ENCODE measurements at places on chromosomes 6 and 20.

DNA sequence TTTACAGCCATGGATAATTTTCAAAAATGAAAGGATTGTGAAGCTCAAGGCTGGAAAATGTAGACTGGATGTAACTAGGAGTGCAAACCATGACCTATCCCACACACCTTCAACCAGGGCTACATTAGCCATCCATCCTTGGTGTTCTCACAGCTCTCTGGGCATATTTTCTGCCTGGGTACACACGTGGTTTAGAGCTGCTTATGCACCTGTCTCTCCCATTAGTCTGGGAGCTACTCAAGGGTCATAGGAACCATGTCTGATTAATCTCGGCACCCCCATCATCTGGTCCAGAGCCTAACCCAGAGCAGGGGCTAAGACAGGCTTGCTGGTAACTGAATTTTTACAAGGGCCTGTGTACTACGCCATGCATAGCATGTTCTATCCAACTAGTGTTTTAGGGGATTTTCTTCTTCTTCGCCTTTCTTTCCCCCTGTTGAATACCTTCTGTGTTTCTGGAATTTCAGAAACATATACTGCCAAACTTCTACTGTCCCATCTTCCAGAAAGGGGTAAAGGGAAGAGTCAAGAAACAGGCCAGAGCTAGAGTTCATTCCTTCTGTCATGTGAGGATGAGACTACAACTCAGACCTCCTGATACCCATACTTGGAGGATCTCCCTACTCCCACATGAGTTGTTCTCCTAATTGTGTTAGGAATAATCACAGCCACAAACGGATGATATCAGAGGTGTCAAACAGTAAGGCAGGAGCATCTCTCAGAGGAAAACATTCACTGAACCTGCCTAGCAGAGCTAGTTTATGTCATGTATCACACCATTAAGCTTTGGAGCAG, 25.4 kb upstream of the FAM83C start:
- DNase-seq, result no peak

GRCh38 chr6:46651816-46652215, 802 bp downstream of the CYP39A1 start:
- DNase-seq, result no peak

GRCh38 chr6:151437401-151437800, 14.5 kb downstream of the RMND1 start:
- DNase-seq, result no peak

DNA sequence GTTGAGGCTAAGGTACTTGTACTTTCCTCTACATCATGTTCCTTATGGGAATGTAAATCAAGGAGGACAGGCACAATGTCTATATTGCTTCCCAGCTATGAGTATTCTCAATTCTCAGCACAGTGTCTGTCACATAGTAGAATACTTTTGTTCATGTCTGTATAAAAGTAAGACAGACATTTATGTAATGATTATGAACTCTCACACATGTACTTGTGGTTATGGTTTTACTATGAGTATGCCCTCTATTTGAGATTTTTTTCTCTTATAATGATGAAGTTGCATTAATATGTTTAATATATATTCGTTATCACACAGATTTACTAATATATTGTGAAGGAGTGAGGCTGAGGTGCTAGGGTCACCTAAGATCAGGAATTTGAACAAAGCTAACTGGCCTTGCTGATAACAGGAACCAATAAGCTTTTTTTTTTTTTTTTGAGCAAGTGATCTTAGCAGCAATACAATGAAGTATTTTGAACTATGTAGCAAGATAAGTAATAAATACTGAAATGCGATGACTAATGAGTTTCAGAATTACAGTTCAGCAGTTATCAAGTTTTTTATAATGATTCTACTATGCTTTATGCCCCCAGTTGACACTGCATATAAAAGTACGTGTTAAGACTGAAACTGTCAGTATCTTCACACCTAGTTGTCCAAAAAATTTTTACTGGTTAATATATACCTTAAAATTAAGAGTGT, 623.1 kb downstream of the HTR1B start:
- DNase-seq, result no peak

DNA sequence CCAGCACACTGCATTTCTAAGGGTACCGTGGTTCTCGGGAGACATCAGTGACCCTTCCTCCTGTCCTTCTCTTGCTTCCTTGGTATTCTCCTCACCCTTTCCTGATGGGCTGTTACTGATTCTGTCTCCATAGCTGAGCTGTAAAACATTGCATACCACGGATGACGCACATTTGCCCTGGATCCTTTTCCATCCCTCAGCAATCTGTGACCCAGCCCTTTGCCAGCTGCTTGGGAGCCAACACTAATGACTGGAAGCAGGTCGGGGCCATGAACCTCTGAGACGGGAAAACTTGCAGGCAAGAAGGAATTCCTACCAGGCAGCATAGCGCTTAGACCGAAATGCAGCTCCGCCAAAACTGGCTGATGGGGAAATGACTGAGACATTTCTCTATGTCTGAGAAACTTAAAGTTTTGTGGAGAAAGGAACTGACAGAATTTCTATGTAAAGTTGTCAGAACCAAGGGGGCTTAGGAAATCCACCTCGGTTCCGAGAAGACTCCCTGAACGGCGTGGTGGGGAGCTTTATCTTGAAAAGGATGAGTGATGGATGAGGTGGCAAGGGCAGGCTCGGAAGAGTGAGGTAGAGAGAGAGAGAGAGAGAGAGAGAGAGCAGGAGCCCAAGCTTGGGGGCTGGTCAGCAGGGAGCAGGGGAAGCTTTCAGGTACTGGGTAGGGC, 19.2 kb downstream of the TUBB2B start:
- no peak for DNase-seq

- DNase-seq, result no peak
Measured at GRCh38 chr20:17725094-17725835, 25.5 kb downstream of the BANF2 start.

GRCh38 chr6:157558487-157559200, 177.7 kb downstream of the ZDHHC14 start:
- no peak for DNase-seq

- DNase-seq, result no peak
Measured at GRCh38 chr20:31473331-31474096, 1.4 kb downstream of the DEFB124 start.

- DNase-seq, result no peak
Measured at GRCh38 chr6:88599571-88599970, 363.8 kb downstream of the RNGTT start.

- DNase-seq, result no peak
Measured at GRCh38 chr6:169960886-169961611, 209.6 kb downstream of the ERMARD start.

DNA sequence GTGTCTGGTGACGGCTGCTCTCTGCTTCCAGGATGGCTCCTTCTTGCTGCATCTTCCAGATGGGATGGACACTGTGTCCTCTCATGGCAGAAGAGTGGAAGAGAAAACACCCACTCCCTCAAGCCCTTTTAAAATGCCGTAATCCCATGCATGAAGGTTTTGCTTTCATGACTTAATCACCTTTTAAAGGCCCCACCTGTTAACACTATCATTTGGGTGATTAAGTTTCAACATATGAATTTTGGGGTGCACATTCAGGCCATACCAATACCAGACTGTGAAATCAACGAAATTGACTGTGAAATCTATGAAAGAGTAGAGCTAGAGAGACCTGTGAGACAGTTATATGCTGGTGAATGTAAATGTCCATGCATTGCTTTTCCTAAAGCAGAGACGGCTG, 374.3 kb upstream of the CHD6 start:
- no peak for DNase-seq

DNA sequence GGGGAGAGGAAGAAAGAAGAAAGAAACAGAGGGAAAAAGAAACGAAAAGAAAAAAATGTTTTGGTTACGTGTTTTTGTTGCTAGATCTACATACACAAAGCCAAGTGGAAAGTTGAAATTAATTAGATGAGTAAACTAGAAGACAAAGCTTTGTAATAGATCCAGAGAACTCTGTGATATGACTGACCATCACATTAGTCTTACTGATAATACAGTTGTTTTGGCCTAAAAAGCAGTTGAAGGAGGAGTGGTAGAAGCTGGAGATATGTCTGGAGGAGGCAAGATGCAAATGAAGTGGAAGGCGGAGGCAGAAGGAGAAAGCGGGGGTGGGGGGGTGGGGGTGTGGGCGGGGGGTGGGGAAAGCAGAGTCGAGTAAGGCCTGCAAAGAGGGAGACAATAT, 500.1 kb upstream of the ID4 start:
- DNase-seq, result no peak
